CMK (cell line): ENCODE measurements at places on chromosomes 12 and 14.

DNA sequence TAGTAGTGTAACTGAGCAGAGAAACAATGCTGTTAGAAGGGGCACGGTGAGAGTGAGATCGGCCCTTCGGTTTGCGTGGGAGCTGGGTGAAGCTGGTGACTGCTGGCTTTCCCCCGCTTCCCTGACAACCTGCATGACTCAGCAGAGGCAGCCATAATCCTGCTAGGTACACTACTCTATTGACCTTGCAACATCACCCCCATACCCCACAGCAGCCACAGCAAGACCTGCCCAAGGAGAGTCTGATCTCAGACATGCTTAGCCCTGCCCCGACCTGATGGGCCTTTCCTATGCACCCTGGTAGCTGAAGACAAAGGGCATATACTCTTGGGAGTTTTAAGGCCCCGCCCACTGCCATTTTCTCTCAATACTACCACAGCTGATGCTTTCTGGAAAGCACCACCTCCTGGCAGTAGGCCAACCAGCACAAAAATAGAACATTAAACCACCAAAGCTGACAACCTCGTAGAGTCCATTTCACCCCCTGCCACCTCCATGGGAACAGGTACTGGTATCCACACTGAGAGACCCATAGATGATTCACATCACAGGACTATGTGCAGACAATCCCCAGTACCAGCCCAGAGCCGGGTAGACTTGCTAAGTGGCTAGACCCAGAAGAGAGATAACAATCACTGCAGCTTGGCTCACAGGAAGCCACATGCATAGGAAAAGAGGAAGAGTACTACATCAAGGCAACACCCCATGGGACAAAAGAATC, 75.9 kb upstream of the RGS6 start:
- peak; percentile 32 for DNase-seq

DNA sequence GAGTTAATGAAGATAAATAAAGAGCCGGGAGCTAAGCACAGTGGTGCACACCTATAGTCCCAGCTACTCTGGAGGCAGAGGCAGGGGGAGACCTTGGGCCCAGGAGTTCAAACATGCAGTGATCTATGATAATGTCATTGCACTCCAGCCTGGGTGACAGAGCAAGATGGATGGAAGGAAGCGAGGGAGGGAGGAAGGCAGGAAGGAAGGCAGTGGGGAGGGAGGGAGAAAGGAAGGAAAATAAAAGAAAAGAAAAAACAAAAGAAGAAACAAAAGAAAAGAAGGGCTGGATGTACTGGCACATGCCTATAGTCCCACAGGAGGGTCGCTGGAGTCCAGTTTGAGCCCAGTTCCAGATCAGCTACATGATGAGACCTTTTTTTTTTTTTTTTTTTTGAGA, 19.0 kb upstream of the SP7 start:
- DNase-seq = no peak

DNA sequence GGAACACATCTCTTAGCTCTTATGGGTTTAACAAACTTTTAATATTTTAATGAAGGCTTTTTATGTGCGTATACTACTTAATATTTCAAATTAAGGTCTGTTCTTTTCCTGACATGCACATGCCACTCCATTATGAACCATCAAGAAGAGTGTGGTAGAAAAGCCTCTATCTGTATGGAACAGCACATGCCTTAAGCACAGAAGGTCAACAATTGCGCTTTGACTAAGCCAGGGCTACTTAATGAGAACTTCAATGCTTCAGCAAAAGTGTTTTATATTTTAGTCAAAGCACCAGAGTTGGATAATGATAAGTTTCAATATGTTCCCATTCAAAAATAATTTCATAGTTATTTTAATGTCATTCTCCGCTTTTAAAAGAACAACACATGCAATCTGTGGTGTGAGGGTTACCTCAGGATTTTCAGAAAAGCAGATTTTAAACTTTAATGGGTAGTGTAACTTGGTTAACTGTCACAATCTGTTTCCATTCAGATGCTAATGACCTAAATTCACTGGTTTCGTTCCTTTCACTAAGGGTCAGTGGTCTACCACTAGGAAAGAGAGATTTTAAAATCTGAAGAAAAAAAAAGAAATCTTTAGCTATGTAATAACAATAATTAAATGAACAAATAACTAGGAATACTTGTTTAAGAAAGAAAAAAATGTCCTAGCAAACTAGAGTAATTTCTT, 193.4 kb upstream of the NOVA1 start:
- DNase-seq = no peak

DNA sequence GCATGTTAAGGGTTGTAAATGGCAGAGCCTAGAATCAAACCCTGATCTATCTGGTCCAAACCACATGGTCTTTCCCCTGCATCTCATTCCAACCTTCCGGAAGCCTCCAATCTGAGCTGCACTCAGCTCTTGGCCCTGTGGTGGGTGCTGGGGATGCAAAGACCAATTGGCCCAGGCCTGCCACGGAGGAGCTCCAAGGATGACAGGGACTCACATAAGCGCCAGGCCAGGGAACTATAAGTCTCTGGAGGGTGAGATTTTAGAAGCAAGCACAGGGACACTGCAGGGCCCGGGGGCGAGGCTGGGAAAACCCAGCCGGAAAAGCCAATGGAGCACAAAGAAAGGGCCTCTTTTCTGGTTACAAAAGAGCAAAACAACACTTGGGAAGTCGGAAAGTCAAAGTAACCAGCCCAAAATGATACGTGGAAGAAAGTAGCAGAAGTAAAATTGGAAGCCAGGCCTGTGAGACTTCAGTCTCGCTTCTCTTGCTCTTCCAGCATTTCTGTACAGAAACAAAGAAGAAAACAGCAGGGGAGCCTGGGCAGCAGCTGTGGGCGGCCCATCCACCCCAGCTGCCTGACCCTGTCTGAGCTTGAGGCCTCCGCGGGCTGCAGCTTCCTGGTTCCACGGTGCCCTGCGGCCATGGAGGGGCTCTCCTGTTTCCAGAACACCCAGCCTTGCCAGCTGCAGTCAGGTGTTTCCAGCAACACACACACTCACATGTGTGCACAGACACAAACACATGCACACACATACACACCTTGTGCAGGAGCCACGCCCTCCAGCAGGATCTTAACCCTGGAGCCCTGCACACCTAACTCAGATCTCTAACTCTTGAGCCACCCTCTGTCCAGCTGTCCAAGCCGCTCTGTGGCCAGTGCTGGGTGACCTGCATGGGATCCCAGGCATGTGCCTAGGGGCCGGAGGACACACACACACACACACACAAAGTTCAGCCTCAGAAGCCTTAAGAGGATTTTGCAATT, 178.2 kb downstream of the BCL11B start:
- DNase-seq = no peak

GRCh38 chr12:87086118-87086891, 830.1 kb upstream of the MGAT4C start:
- no peak for DNase-seq

- no peak for DNase-seq
These were observed 55.5 kb upstream of the SRSF5 start for GRCh38 chr14:69711477-69711876.

DNA sequence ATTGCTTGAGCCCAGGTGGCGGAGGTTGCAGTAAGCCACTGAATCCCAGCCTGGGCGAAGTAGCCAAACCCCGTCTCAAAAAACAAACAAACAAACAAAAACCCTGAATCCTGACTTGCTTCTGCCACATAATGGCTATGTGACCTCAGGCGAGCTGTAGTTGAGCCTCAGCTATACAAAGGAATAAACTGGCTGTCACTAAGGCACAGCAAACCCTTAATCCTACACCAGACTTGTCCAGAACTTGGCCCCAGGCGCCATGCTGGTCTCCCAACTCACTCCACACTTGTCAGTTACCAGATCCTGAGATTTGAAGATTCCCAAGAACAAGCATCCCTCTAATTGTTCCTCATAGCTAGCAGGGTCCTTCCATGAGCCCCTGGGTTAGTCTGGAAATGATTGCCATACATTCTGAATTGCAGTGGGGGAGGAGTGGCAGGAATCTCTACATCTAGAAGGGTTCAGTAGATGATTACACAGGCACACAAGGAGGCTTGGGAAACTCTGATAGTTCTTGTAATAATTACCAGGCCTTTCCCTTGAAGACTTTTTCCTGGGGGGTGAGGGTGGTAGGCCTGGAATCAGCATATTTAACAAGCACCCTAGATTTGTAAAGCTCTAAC, 9.9 kb downstream of the MAP3K12 start:
- no peak for DNase-seq

GRCh38 chr12:127223731-127224130, 1043.2 kb upstream of the TMEM132C start:
- no peak for DNase-seq

GRCh38 chr14:21999402-21999801, 325.8 kb upstream of the OR4E1 start:
- no peak for DNase-seq

- no peak for DNase-seq
These were observed 33.5 kb downstream of the KIF26A start for GRCh38 chr14:104171895-104172294.

DNA sequence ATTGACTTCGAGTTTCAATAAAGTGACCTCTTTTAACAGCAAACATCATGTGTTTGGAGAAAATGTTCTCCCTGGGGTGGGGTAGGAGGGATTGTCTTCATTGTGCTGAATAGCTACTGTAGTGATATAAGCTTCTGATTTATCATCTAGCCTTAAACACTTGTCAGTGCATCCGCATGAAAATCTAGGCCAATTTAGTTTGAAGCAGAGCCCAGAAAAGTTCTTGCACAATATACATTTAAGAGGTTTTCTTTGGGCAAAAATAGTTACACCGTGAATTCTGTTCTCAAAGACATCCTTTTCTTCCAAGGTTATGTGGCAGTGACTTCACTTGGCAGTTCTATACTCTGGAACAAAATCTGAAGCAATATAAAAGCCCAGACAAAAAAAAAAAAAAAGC, 136.0 kb upstream of the IFNG-AS1 start:
- no peak for DNase-seq

DNA sequence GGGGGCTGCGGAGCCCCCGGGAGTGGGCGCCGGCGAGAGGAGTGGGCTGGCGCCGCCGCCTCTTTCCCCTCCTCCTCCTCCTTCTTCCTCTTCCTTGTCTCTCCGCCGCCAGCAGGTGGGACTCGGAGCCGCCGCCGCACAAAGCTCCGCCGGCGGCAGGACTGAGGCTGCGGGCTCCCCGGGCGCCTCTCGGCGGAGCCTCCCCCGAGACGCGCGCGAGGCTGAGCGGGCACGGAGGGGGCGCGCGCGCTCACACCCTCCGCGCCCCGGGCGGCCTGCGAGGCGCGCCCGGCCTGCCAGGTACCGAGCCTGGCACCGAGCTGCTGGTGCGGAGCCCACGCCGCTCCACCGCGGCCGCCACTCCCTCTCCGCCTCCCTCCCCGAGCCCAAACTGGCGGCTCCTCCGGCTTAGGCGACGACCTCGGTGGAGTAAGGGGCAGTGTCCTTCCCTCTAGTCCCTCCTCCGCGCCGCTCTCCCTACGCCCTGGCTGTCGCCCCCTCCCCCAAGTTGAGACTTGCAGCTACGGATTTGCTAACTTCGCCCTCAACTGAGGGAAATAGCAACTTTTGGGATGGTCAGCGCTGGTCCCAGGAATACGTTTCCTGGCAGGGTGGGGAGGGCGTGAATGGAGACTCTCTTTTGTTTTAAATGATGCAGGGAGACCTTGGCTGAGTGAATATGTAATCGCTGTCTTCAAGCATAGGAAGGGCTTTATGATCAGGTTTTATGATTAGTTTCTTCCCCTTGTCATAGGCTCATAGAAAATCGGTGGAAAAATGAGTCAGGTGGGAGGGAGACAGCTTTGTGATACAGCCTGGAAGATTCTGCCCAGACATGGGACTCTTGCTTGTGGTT, 199.5 kb upstream of the CAND1 start:
- no peak for DNase-seq
